RWPE2 (cell line): ENCODE measurements at places on chromosomes 6 and 20.

DNA sequence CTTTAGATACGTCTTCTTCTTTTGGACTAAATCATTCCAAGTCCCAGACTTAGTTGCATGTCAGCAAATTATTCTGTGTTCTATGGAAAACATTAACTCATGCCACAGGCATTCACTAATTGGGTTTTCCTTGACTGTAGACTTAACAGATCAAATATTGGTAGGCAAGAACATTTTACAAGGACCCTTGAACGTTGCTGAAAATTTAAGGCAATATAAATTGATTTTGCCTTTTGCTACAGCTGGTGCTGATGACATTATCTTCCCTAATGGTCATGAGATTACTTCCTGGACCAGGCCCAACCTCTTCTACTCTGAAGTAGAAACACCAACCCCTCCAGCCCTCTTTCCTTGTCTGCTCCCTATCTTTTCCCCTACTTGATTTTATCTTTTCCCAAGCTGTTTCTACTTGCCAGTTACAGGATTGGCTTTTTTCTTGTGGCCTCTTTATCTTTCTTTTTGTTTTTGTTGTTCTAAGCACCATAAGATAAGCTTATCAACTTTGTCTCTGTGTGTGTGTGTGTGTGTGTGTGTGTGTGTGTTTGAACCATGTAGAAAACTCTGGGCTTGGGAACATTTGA is 514.0 kb upstream of the SOX4 start:
- no peaks in the 10 kb centered on the region for H3K36me3 ChIP-seq
- DNase-seq = no peak
- no peaks in the 10 kb centered on the region for H3K4me1 ChIP-seq
- no peak overlapping the region for H3K27ac ChIP-seq
- H3K4me3 ChIP-seq = no peak overlapping the region
- H3K27me3 ChIP-seq = no peaks in the 10 kb centered on the region

- DNase-seq = no peak
- H3K4me1 ChIP-seq = no peaks in the 10 kb centered on the region
- H3K4me3 ChIP-seq = no peak overlapping the region
Measured at GRCh38 chr20:23114018-23114417, 27.9 kb upstream of the CD93 start.

DNA sequence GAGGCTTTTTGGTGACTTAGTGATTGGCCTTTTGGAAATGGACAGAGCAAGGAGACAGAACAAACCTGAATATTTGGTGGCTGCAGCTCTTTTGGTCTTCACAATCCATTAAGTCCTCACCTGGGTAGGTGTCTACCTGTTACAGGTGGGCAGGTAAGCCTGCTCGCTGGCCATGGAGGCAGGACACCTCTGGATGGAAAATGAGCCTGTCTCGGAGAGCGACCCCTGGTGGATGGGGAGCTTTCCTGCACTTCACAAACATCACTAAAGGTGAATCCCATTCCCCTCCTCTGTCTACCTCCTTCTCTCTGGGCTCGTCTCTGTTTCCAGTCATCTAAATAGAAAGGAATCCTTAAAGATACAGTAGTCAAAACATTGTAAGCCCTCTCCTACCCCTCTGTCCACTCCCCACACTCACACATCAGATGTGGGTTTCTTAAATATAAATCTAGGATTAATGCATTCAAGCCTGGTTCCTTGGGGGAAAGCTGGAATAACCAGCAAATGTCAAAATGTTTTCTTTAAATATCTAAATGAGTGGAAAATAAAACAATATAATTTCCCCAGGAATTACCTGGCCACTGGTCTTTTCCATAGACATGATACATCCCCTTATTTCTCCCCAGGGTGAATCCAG is 304.9 kb downstream of the CDH26 start:
- no peak overlapping the region for H3K4me3 ChIP-seq
- peaks cover 13% of the 10 kb centered on the region for H3K27me3 ChIP-seq

- H3K4me3 ChIP-seq = no peak overlapping the region
- DNase-seq = no peak
- H3K4me1 ChIP-seq = peaks cover 5% of the 10 kb centered on the region
- H3K27ac ChIP-seq = no peak overlapping the region
- H3K36me3 ChIP-seq = no peaks in the 10 kb centered on the region
- H3K27me3 ChIP-seq = no peaks in the 10 kb centered on the region
Measured at GRCh38 chr6:26516481-26517427, 16.7 kb downstream of the BTN1A1 start.

DNA sequence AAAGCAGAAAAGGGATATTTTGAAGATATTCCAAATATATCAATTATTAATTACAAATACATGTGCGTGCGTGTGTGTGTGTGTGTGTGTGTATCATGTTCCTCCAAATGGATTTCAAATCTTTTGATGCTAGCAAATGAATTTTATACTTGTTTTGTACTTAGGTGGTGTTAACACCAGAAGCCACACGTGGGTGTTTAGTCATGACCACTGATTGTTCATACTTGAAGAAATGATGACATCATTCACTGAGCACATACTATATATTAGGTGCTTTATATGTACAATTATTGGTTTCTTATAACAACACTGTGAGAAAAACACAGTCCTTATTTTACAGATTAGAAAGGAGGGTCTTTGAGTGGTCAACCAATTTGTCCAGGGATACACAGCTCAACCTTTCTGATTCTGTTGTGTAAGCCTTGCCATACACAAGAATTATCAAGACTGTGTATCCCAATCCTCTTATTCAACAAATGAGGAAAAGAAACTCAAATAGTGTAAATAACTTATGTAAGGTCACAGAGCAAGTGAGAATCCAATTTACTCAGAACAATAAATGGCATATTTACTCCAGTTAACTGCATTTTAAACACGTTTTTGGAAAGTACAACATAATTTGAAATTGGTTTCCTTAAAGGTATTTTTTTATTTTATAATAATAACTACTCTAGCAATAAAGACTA is 88.5 kb downstream of the BCAS1 start:
- H3K36me3 ChIP-seq = no peaks in the 10 kb centered on the region
- H3K4me1 ChIP-seq = no peaks in the 10 kb centered on the region
- H3K4me3 ChIP-seq = no peak overlapping the region
- DNase-seq = no peak

DNA sequence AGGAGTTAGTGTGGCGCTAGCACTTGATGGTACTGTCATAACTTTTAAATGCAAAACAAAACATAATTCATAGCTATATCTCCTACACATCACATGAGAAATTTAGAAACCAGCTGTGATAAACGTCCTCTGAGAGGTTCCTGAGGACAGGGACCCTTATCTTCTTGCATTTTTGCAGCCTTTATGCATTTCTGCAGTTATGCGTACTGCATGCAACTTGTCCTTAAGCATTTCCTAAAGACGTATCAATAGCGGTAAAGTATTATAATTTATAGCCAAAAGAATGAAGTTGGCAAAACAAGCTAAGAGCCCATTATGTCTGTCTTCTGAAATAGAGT is 1.7 kb downstream of the NAPB start:
- H3K4me1 ChIP-seq = peaks cover 4% of the 10 kb centered on the region
- H3K27me3 ChIP-seq = no peaks in the 10 kb centered on the region
- peak overlapping the region; percentile 88 for H3K4me3 ChIP-seq
- no peaks in the 10 kb centered on the region for H3K36me3 ChIP-seq

- no peaks in the 10 kb centered on the region for H3K4me1 ChIP-seq
- no peak for DNase-seq
- H3K27ac ChIP-seq = no peak overlapping the region
Measured at GRCh38 chr6:95790787-95791186, 213.5 kb downstream of the MANEA start.

GRCh38 chr6:154572556-154572955 is 62.1 kb upstream of the CNKSR3 start:
- H3K36me3 ChIP-seq = no peaks in the 10 kb centered on the region
- no peaks in the 10 kb centered on the region for H3K4me1 ChIP-seq
- no peak for DNase-seq
- no peaks in the 10 kb centered on the region for H3K27me3 ChIP-seq

DNA sequence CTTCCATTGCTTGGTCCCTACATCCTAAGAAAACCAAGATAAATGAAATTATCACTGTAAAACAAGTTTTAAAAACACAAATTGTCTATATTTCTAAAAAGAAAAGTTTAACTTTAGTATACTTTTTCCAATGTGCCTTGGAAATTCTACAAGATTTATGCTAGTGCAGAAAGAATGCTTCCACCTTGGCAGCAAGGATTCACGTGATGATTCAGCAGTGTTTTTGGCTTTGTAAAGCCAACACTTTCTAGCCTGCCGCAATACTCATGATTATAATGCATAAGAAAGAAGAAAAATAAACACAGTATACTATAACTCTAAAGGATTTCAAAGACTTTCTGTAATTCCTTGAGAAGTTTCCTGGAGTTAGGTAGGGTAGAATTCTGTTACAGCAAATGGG is 442.7 kb downstream of the TENT5A start:
- DNase-seq = no peak
- no peaks in the 10 kb centered on the region for H3K4me1 ChIP-seq
- no peak overlapping the region for H3K4me3 ChIP-seq
- H3K27me3 ChIP-seq = peaks cover 2% of the 10 kb centered on the region
